ENCODE measurements at places on chromosomes 4 and X.

DNA sequence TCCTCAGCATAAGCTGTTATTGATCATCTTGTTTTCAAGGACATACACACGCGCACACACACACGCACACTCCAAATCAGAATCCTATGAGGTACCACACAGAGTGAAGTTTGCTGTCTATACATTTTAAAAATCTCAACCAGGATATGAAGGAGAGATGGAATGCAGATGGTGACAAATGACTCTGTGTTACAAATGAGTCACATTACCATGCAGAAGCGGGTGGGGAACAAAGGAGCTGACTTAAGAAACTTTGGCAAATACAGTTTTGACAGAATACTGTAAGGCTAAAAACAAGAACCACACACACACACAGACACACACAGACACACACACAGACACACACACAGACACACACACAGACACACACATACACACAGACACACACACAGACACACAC, 81.7 kb downstream of the RELL1 start:
- no peak for DNase-seq

DNA sequence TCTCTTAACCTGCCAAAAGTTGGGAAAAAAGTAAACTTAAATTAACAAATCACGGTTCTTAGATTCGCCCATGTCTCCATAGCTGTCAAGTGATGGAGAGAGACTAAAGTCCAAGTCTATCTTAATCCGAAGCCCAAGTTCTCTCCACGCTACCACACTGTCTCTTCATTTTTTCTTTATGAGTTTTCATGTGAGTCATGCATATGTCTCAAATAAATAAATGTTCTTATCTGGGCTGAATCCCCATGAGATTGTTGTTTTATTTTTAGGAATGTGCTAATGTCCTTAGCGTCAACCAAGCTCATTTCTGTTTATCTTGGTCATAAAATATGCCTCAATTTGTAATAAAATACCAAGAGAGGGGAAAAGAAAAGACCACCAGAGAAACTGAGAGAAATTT, 169.3 kb downstream of the RCHY1 start:
- no peak for DNase-seq

GRCh38 chr4:181592221-181592745, 650.9 kb upstream of the TENM3 start:
- DNase-seq = no peak

DNA sequence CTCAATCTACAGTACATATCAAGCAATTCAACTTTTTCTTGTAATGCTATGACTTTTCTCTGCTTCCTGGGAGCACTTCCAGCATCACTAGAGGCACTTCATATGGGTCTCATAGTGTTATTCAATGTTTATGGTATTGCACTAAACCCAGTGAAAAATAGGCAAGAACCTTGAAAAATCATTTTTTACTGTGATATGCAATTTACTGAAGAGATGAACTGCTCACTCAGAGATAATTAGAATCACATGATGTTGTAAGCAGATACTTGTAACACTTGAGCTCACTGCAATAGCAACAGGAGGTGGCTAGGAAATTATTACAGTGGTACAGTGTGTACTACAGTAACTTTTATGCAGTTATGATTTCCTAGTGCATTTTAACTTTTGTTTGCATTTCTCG, 93.3 kb downstream of the RASGEF1B start:
- no peak for DNase-seq

GRCh38 chr4:175127314-175127713, 209.2 kb downstream of the ADAM29 start:
- no peak for DNase-seq

DNA sequence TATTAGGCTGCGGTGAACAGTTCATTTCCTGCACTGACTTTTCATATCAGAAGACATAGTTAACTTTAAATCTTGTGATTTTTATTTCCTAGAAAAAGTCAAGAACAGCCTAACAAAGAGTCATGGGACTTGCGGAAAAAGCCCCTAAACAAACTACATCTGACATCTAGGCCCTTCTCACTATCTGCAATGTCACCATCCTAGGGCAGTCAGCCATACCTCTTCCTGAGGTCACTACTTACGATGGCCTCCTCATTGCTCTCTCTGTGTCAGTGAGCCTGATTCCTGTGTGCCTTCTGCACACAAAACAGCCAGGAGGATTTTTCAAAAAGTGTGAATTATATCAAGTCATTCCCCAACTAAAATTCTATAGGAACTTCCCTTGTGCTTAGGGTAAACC, 22.4 kb upstream of the KIT start:
- DNase-seq = no peak

- DNase-seq = no peak
Observed at GRCh38 chrX:39985551-39985950, 112.2 kb downstream of the BCOR start.

DNA sequence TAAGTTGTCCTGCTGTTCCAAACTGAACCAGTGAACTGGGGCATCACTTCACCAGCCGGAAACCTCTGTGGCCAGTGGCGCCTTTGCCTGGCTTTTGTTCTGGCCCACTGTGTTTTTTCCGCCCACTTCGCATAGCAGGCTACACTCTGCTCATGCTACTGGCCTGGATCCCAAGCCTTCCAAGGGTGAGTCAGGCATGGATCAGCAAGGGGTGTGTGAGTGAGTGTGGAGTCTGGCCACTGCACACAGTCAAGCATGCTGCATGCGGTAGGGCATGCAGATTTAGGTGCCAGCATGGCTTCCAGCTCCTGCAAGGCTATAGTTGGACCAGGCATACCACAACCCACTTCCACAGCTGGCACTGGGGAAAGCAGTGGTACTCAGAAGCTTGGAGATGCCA, 1967.9 kb downstream of the C4orf33 start:
- DNase-seq = no peak

DNA sequence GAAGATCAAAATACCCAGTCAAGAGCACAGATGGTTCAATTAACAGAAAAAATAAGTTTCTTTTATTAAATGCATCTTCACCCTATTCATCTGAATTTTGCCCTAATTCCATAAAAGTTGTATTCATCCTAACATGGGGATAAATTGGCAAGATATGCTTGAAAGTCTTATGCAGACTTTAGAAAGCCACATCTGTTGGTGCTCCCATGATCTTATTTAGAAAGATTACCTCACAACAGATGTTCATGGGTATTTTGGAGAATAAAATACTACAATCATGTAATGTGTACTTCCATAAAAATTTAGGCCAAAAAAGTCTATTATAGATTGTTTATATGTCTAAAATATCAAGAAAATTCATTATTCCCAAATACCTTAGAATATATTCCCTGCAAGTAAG, 510.3 kb downstream of the TECRL start:
- DNase-seq = no peak

GRCh38 chrX:114365065-114365834, 218.6 kb upstream of the HTR2C start:
- no peak for DNase-seq

- no peak for DNase-seq
Observed at GRCh38 chr4:143961075-143961474, 55.7 kb upstream of the GYPE start.

- no peak for DNase-seq
Observed at GRCh38 chrX:109299091-109299490, 182.8 kb downstream of the GUCY2F start.

DNA sequence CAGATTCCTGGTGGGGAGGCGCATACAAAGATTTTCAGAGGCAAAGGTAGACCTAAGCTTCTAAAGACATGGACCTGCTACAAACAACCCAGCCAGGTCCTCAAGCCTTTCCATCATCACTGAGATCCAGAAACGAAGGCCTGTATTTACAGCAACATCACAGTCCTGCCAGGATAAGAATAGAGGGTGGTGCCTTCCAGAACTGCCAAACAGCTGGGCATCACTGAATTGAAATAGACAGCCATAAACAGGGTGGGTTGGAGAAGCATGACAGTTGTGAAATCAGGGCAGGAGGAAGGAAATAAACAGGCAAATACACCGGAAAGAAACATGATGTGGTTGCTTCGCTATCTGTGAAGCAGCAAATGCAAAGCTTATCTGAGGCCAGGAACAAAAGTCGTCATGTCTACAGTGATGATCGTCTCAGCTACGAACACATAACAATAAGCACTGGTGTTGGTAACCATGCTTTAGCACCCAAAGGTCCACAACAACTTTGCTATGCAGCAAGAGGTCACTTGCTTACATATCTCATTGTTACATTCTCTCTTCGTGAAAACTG, 6.7 kb upstream of the TMEM154 start:
- DNase-seq = no peak

DNA sequence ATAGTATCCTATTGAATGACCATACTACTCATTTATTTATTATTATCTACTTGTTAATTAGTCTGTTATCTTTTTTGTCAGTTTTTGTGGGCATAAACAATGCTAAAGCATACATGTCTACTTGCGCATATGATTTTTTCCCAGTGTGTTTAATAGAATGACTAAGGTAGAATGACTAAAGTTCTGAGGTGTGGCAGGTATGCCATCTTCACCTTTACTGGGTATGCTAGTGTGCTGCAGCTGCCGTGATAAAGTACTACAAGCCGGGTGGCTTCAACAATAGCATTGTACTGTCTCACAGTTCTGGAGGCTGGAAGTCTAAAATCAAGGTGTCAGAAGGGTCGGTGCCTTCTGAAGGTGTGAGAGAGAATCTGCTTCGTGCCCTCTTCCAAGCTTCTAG, 19.2 kb downstream of the CD38 start:
- no peak for DNase-seq

DNA sequence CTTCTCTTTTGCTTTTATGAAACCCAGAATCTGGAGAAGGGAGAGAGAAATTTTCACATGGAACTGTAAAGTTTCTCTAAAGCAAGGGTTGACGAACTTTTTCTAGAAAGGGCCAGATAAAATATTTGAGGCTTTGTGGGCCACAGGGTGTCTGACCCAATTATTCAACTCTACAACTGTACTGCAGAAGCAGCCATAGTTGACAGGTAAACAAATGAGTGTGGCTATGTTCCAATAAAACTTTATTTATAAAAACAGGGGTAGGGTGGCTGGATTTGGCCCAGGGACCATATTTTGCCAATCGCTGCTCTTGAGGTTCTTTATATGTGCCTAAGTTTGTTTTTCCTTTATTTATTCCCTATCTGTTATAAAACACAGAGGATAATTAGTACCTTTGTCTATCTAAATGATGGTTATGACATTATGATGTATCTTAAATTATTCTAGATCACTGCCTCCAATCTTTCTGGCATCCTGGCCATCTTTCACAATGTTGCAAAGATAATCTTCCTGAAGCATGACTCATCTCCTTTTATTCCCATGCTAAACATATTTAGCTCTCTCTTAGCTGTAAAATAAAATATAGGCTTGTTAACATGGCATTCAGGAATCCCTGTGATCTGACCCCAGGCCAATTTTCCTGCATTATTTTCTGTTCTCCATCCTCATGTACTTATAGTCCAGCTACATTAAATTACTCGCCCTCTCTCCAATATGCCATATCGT, 106.8 kb upstream of the CBLL2 start:
- DNase-seq = no peak

DNA sequence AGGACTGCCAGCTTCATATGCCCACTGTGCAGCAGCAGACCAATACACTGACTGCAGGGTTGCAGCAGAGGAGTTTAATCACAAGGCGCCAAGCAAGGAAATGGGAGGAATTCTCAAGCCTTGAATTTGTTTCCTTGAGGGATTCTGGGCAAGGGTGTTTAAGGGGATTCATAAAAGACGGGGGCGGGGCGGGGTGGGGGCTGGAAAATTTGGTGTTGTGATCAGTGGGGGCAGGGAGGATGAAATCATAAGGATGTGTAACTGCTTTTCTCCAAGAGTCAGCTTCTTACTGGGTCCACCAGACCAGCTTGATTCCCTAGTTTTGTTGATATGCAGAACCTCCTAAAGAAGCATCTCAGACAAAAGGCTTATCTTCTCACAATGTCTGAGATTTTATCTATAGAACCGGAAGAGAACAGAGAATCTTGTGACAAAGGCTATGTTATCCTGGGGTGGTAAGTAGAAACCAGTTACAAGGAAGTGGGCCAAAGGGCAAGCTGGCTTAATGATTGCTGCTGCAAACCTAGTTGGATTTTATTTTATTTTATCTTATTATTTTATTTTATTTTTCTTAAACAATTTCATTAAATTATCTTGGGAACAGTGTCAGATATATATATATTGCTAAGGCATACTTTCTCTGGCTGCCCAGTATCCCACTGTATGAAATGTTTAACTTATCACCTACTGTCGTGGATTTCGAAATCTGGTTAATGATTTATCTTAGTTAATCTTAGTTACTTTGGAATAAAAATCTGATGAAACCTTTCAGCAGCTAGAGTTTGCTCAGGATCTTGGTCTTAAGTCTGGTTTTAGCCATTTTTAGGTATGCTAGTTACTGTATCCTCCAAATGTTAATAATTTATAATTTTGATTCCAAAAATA, 276.4 kb downstream of the RPA4 start:
- DNase-seq = no peak

DNA sequence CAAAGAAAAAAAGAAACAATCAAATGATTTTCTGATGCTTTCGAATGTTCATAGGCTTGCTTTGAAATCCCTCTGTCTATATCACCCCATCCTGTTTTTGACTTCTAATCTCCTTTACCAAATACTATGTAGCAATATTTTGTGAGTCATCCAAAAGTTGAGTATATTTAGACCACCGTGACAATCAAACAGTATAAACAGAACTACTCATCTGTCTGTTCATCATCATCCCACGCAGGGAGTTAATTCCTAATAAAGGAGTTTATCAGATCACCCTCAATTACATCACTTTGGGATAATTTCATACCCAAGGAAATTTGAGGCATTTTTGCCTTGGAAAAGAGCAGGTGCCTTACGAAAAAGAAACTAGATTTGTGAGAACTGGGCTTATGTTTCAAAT, 212.9 kb downstream of the CBR4 start:
- DNase-seq = no peak

DNA sequence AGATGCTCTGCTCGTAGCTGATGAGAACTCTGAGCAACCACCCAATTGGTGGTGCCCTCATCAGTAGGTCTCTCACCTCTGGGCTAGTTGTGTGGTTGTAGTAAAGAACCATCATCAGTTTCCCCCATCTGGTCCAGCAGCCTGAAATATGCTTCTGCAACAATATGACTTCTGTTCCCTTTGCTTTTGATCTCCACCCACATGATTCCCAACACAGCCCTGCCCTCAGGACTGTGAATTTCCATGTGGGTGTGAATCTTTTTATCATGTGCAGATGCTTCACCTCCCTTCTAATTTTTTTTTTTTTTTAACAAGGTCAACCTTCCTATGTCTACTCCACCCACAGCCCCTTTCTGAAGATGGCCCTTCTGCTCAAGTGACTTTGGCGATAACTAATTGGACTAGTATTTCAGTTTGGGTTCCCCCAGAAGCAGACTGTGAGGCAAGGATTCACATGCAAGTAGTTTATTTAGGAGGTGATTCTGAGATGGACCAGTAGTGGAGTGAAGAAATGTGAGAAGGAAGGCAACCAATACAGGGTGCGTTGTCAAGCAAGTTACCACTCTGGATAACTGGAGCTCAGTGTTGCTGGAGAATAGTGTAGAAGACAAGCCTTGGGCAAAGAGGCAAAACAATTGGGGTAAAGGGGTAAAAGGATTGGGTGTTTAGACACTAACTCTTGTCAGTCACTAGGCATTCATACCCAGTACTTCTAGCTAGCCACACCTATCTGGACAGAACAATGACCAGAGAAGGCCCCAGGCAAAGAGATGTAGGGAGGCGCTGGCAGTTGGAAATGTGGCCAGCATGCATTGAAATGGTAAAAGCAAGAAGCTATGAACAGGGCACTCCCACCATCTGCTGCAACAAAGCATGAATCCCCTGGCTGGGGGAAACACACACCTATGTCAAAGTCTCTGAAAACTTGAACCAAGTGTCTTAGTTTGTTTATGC, 466.2 kb downstream of the BCOR start:
- DNase-seq = no peak
